ENCODE measurements at places on chromosomes 13 and 19.

GRCh38 chr19:7853770-7854128 is 20.4 kb downstream of the PRR36 start:
- no peak for DNase-seq

- DNase-seq, result no peak
Observed at GRCh38 chr19:38422438-38422837, 3.6 kb downstream of the RASGRP4 start.

DNA sequence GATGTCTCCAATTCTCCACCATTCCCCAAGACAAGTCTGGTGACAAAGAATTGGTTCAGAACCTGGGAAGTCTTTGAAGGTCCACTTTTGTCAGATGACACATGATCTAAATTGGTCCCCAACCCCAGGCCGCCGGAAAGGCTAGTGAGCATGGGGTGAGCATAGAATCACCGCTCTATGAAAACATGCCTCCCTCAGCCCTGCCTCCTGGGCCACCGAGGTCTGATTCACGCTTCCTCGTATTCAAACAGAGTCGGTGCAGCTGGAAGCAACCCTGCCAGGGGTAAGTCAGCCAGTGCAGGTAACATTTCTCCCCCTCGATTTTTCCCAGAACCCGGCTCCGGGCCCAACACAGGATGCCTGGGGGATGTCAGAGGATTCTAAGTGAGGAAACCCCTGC is 33.9 kb upstream of the KLF2 start:
- no peak for DNase-seq

DNA sequence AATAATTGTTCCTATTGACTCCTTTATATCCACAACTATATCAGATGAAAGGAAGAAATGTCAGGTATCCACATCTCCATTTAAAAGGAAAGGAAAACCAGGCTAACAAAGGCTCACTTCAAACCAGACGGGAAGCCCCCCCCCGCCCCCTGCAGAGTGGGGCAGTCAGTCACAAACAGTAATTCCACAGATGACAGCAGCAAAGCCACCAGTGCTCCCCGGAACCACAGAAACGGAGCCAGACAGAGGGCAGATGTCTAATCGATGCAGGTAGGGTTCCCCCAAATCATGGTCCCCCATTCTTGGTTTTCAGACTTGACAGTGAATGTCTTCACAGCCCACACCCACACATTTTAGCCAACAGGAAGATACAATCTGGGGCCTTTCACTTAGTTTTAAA is 100.8 kb downstream of the STK24 start:
- DNase-seq, result peak; percentile 32

- DNase-seq, result no peak
Observed at GRCh38 chr19:9727644-9728043, 40.9 kb downstream of the ZNF846 start.

GRCh38 chr19:48529156-48529555 is 17.5 kb upstream of the LMTK3 start:
- DNase-seq, result no peak

DNA sequence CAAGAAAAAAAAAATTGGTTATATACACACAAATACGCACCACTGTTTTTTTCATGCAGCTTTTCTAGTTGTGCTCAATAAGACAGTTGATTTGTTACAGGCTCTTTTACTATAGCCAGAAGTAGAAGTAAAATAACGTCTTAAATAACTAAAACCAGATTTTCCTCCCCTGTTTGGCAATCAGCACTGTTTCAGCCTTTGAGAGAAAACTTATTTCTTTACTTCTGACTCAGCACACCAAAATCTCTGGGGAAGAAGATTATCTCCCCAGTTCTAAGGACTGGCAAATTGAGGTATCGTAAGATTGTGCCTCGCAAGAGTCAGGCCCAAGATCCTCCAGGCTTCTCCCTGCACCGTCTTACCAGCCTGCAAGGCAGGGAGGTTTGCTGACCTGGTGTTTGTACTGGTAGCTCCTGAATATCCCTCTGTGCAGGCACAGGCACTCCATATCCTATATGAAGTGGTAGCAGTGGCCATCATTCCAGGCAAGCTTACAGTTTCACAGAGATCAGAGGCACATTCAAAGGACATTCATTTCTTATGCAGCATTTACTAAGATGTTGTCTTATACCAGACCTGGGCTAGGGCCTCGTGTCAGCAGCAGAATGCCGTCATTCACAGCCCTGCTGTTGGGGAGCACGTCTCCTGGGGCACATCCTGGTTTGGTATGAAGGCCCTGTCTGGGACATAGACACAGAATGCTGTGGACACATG is 268.2 kb downstream of the ZNF536 start:
- no peak for DNase-seq

GRCh38 chr19:36449059-36449670 is 30.7 kb upstream of the ZFP82 start:
- DNase-seq, result no peak

- peak; percentile 67 for DNase-seq
Observed at GRCh38 chr19:49497047-49497788, 984 bp downstream of the RPS11 start.

GRCh38 chr13:20686167-20686566 is 17.3 kb upstream of the IL17D start:
- DNase-seq, result no peak

DNA sequence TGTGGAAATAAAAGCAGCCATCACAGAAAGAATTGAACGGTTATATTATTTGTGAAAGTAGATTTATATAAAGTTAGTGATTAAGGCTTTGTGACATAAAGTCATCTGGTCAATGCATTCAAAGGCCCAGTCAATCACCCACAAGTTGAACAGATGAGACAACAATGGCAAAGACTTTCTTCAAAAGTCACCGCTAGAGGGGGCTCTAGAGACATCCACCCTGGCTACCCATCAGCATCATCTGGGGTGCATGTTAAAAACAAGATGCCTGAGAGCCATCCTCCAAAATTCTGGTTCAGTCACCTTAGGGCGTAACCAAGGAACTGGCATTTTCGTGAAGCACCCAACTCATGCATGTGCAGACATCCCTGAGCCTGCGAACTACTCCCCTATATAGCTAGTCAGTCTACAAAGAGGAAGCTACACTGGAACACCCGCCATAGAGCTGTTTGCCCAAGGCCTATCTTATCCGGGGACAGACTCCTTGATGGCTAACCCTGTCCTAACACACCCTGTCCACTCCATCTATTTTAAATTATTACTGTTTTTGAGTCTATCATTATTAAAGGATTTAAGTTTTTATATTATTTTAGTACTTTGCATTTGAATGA is 970.5 kb downstream of the UQCRFS1 start:
- peak; percentile 63 for DNase-seq

- no peak for DNase-seq
Observed at GRCh38 chr13:114341003-114341777, 26.9 kb downstream of the CHAMP1 start.

GRCh38 chr19:43476606-43477005 is 11.2 kb upstream of the LYPD3 start:
- DNase-seq, result no peak

GRCh38 chr19:55252760-55253663 is 5.8 kb downstream of the PPP6R1 start:
- no peak for DNase-seq

GRCh38 chr13:108597943-108598342 is 31.5 kb upstream of the MYO16 start:
- no peak for DNase-seq

DNA sequence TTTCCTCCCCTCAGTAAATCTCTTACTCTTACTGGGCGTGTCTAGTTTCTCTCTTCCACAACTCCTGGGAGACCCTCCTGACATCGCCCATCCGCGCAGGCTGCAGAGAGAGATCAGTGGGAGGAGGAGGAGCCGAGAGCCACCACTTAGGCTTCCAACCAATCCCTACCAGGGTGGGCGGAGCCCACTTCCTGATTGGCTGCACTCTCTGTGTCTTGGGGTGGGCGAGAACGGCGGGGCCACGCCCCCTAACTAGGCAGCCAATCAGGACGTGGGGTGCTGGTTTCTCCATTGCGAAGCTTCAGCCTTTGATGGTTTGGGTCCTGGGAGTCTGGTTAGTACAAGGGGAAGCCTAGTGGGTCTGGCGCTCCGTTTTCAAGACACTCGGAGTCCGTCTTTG is at the start of gene PMIS2:
PMIS2 (plus strand) TSS at position 326 of the 400 bp plus-strand sequence. CDS start 87 bp downstream, outside the sequence.
- DNase-seq, result peak; percentile 39

DNA sequence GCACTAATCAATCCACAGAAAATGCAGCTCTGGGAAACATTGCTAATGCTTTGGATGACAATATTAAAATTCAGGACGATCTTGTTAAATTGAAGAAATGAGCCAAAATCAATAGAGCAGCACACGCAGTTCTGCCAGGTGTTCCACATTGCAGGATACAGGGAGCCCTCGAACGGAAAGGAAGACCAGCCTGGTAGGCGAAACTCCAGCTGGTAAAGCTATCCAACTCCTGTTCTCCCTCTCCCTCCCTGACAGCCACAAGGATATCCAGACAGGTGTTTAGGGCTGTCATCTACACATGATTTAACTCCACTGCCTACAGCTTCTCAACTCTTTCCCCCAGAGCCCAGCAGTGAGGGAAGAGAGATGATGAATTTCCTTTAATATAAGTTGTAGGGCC is 67.7 kb downstream of the EPSTI1 start:
- no peak for DNase-seq

GRCh38 chr13:79874396-79875360 is 393.7 kb downstream of the NDFIP2 start:
- no peak for DNase-seq

GRCh38 chr19:38912600-38913514 is 871 bp upstream of the CCER2 start:
- DNase-seq, result no peak

DNA sequence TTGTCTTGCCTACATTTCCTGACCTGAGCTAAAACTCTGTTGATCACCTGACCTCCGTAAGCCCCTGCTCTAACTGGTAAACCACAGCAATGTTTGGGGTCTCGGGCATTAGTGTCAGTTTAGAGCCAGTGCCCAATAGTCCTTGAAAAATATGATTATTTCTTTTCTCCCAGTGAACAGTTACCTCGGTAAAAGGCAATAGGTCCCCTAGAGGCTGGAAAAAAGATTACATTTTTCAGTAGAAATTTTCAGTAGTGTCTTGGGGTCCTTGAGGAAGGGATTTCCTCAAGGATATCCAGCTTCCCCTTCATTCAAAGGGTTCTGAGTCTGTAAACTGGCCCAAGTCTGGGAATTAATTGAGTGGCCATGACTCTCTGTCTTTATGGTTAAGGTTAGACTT is 177.5 kb downstream of the SLC7A1 start:
- DNase-seq, result peak; percentile 9

DNA sequence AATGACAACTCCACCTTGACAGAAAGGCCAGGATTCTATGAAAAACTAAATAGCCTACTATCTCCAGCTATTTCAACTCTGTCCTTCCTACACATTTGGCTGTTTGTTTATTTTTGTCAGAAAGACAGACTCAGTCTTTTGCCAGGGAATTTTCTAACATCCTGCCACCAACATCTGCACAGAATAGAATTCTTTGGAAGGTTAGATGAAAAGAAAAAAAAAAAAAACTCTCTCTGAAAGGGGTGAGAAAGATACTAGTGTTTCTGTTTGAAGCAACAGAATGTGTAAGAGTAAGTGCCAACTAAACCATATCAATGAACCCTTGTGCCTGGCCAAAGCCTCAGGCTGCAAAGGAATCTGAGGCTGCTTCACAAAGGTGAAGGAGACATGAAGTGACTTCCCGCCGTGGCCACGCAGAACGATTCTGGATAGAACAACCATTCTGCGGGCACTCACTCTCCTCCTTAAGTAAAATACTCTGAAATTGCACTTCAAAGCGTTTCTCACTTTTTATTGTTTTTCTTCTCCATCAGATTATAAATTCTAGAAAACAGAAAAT is 498.2 kb downstream of the IRS2 start:
- DNase-seq, result peak; percentile 93

DNA sequence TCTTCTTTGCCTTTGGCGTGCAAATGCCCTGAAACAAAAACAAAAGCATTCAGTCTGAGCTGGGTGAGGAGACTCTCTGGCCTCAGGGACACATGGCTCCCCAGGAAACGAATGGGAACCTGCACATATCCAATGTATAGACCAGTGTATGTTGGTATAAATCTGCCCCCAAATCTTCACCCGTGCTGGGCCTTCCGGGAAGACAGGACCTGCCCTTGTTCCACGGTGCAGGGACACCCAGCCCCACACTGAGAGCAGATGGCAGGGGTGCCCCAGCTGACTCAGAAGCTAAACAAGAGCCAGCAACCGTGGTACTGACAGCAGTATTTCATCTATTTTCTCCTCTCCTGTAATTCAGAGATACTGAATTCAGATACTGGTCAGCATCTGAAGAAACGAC is 42.4 kb downstream of the CARS2 start:
- no peak for DNase-seq

DNA sequence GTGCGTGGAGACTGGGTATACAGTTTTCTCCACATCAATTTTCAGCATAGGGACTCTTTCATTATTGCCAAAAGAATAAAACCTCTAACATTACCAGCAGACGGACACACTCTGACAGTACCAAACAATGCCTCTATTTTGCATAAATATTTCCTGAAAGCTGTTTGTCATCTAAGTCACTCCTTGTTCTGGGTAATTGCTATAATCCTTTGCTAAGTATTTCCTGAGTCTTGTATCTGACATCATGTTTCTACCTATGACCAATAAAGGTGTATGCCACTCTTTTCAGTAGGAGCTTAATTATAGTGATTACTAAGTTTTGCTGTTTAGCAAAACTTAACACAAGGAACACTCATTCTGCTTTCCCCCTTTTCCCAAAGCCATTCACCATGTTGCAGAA is 886.5 kb downstream of the SLITRK6 start:
- DNase-seq, result no peak

- DNase-seq, result no peak
Observed at GRCh38 chr19:41695745-41696144, 7.7 kb upstream of the CEACAM7 start.

GRCh38 chr19:38046254-38047048 is 139.4 kb downstream of the SIPA1L3 start:
- no peak for DNase-seq

GRCh38 chr19:34838753-34839431 is 65.9 kb upstream of the ZNF599 start:
- DNase-seq, result peak; percentile 24

GRCh38 chr19:39738814-39739213 is 985 bp upstream of the CLC start:
- DNase-seq, result no peak

- DNase-seq, result no peak
Observed at GRCh38 chr13:28584873-28585381, 74.0 kb upstream of the POMP start.

DNA sequence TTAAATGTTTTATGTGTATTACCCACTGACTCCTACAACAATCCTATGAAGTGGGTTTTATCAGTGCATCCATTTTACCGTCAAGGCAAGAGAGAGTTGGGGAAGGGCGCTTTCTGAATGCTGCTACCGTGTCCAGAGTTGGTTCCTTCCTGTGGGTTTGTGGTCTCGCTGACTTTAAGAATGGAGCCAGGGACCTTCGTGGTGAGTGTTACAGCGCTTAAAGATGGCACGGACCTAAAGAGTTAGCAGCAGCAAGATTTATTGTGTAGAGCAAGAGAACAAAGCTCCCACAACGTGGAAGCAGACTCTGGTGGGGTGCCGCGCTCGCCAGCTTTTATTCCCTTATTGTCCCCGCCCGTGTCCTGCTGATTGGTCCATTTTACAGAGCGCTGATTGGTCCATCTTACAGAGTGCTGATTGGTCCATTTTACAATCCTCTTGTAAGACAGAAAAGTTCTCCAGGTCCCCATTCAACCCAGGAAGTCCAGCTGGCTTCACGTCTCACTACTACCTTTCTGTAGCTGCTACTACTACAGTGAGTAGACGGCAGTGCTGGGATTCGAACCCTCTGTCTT is 6.1 kb downstream of the OSCAR start:
- no peak for DNase-seq

All from SK-MEL-5 (cell line).